ENCODE measurements at places on chromosomes 3 and 15. TPM values are rescaled to one million over a fixed set of nuclear protein-coding genes. Genes with fewer than 3 reads are reported as not detected.

DNA sequence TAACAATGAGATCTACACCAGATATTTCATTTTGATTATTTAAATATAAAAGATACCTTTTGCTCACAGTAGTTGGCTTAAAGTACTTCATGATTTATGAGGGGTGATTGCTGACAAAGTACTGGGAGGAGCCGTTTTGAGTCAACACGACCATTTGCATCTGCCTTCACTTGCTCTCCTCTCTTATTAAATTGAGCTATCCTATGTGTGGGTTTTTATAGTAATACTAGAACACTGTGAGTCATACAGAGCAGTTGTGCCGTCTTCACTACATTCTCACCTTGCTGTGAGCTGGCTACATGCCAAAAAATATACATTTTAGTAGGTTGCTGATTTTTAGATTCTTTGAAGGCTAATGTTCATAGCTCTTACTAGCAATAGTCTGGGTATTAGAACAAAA, 161.2 kb downstream of the ALCAM start:
- no peak overlapping the region for H3K4me3 ChIP-seq
- peaks cover 4% of the 10 kb centered on the region for H3K36me3 ChIP-seq
- H3K27ac ChIP-seq = no peak overlapping the region
- H3K27me3 ChIP-seq = no peaks in the 10 kb centered on the region
- no peaks in the 10 kb centered on the region for H3K4me1 ChIP-seq
- no peak for DNase-seq

GRCh38 chr3:115666920-115667737, 43.8 kb downstream of the GAP43 start:
- H3K4me3 ChIP-seq = no peak overlapping the region
- DNase-seq = peak; percentile 33
- H3K36me3 ChIP-seq = no peaks in the 10 kb centered on the region
- peaks cover 6% of the 10 kb centered on the region for H3K4me1 ChIP-seq
- no peaks in the 10 kb centered on the region for H3K27me3 ChIP-seq

Gene RUBCN
- 17.7 TPM for total RNA-seq

Gene SLC2A2
- total RNA-seq = not detected

Gene COL6A5
- total RNA-seq = 0.04 TPM

Data from H9 (cell line).